ENCODE measurements at places on chromosomes 16 and 17.

DNA sequence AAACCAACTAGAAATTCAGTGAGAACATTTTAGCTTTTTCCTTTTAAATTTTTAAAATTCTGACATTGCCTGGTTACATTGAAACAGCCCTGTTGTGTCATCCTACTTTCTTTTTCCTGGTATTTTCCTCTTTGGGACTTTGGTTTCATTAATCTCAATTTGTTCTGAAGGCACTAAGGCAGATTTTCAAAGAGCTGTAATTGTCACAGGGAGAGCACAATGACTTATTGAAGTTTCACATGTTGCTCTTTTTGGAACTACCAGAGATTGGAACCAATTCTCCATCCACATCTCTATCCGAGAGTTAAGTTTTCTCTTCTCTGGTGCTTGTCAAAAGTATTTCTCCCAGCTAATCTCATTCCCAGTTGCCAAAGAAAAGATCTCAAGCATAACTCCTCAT is 144.7 kb upstream of the TBX2 start:
- DNase-seq = no peak

GRCh38 chr17:50995668-50996067 is 125.0 kb downstream of the SPAG9 start:
- no peak for DNase-seq

- DNase-seq = no peak
Observed at GRCh38 chr16:79691007-79691406, 90.5 kb upstream of the MAF start.

DNA sequence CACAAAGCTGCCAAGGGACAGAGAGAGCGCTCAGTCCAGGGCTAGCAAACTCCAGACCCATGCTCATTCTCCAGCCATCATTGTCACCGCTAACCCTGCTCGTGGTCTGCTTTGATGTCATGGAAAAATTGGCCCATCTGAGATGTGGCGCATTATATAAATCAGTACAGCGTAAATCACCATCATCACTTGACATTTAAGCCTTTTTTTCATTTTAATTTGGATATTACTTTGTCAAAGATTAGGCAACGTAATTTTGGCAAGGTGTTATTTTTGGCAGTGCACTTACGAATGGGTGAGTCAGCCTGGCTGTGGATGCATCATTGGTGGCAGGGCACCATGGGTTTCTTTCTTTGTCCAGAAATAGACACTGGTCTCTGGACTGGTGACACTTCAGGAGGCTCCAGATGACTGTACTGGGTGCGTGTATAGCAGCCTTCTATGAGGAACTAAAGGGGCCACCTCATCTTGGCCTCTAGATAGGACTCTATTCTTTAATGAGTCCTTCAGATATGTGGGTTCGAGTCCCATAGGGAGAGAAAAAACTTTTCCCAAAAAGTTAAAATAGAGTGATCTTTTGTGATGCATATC is 166.3 kb downstream of the MSI2 start:
- no peak for DNase-seq

DNA sequence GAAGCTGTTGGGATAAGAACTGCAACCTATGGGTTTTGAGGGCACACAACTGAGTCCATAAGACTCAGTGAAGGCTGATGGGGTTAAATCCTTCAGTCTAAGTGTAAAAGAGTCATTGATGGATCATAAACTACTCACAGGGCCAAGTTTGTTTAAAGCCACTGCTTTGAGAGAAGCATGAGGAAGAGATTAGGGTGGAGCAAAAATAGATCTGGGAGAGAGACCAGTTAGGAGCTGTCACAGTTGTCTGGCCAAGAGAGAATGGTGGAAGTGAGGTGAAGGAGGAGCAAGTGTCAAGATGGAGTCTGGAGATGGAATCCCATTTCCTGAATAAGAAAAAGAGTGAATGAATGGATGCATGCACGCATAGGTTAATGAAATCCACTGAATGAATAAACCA is 379.1 kb upstream of the CDH11 start:
- DNase-seq = no peak

GRCh38 chr16:86462334-86463084 is 47.8 kb upstream of the FOXF1 start:
- no peak for DNase-seq

DNA sequence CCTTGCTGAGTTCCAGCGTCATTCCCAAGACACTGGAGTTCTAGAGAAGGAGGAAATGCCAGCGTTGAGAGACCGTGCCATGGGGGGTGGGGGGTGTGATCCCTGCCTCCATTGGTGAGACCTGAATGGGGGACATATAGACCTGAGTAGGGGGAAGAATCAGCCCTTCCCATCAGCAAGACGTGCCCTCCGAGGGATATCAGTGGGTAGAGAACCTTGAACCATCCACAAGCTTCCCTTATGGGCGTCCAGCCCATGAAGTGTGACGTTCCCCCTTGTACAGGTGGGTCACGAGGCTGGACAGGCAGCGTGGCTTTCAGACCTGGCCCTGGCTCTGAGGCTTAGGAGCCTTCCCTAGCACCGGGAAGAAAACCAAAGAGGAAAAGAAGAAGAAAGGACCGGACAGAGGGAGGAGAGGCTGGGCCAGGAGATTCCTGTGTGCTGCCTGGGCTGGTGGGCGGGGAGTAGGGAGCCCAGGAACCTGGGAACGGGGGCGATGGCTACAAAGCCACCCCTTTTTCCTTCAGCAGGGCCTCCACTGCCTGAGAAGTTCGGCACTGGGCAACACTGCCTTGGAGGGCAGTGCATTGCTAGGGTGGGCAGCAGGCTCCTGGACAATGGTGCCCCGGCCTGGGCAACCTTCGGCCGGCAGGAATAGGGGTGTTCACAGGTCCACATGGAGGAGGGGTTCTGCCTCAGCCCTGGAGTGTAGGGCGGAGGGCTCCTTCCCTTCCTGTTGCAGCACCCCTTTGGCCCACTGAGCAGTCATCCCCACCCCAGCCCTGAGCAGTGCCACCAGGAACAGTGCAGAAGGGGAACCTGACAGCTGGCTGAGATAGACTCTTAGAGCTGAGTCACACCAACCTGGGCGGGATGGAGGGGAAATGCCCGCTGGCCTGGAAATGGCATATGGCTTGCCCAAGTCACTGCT is 7.2 kb downstream of the RAB11FIP4 start:
- DNase-seq = no peak

DNA sequence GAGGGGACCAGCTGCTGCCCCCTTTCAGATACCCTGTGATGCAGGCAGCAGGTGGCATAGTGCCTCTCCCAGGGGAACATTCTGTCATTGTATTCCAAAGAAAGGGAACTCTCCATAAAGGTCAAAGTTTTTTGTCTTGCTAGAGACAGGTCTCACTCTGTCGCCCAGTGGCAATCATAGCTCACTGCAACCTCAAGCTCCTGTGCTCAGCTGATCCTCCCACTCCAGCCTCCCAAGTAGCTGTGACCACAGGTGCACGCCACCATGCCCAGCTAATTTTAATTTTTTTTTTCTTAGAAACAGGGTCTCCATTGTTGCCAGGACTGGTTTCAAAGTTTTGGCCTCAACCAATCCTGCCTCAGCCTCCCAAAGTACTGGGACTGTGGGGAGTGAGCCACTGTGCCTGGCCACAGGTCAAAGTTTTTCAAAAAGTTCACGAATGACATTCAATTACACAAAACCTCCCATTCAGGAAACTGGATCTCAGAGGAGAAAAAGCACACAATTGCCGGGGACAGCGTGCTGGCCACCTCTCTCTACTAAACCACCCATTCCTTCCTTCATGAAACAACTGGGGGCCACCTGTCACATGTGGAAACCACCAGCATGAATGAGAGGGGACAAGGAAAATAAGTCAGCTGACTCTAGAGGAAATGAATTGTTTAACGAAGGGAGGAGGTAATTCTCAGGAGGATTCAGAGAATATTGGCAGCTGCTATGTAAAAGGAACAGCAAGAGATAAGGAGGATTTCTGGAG is 80.0 kb downstream of the MARCHF10 start:
- DNase-seq = no peak

DNA sequence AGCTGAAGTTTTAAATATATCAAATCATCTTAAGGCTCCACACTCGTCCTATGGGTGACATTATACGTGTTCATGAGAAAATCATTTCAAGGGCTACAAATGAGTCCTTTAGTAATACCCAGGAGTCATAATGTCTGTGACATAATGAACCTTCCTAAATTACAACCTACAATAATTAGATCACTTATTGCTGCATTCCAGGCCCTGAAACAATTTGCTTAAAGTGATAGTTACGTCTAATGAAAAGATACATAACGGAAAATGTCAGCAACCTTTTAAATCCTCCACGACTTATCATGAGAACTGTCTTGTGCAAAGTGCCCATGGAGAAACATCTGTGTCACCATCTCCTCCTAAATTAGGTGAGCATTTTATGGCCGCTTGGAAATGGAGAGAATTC is 43.4 kb downstream of the IRX3 start:
- no peak for DNase-seq

DNA sequence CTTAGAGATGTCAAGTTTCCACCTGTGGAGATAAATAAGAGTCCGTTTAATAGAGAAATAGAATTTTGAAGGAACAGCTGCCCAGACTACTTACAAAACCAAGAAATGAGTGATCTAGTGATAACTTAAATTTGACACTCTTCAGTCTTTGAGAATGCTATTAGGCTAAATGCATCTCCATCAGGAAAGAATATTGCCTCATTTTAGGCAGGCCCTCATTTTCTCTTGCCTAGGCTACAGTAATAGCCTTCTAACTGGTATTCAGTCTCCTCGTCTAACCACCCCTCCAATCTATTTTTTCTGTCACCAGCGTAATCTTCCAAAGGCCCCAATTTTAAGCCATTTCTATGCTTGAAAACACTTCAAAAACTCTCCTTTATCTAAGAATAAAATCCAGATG is 537.8 kb upstream of the CA10 start:
- DNase-seq = no peak
